ENCODE measurements at places on chromosomes 7 and 10.

- DNase-seq: no peak
These were observed 38.9 kb upstream of the IL6 start for GRCh38 chr7:22688084-22688483.

DNA sequence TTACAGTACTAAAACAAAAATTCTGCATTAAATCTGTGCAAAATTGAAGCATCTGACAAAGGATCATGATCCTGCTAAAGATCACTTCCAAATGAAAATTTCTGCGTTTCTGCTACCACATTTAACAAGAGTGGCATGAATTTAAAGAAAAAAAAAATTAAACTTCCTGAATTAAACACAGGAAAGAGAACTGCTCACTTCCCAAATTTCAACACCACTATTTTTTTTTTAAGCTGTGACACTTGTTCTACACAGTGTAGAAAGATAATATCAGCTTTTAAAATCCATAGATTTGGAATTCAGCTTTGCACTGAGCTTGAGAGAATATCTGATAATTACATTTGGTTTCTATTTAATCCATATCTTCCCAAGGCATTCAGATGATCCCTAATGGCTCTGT, 73.6 kb downstream of the EPC1 start:
- no peak for DNase-seq

GRCh38 chr7:100586266-100587025, at the start of gene FBXO24:
Gene FBXO24 (plus strand): TSS chr7:100586328. CDS start chr7:100586626, 298 bp downstream.
- peak; percentile 100 for DNase-seq

DNA sequence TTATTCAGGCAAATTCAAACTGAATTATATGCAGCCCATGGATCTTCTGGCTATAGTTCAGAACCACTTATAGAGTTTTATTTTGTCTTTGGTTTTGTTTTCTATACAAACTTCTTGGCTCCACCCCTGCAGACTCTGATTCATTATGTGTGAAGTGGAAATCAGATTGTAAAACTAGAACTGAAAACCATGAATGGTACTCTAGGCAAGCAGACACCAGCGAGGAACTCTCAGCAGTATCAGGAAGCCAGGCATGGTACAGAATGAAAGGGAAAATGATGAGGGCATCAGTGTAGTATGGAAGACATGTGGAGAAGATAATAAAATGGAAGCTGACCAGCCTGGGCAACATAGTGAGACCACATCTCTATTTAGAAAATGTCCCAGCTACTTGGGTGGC, 1026.9 kb upstream of the C7orf33 start:
- no peak for DNase-seq

GRCh38 chr10:61503051-61503450, 49.9 kb upstream of the TMEM26 start:
- DNase-seq: no peak

Measured in H9 (cell line).